ENCODE measurements at places on chromosomes 4 and X.

DNA sequence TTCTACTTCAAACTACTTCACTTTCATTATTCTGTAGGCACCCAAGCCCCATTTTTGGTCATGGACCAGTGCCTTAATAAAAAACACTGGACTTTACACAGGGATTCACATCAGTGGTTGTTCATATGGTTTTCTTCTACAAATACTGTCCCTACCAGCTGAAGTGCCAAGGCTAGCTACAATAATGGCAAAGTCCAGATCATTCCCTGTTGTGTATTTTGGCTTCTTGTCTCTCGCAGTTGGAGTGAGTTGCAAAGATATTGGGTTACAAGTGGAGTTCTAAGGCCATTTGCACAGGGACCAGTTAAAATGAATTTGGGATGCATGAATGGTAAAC is 16.7 kb upstream of the ANKRD17 start:
- DNase-seq = no peak

- DNase-seq = no peak
Observed at GRCh38 chrX:124555036-124555595, 208.8 kb downstream of the SH2D1A start.

DNA sequence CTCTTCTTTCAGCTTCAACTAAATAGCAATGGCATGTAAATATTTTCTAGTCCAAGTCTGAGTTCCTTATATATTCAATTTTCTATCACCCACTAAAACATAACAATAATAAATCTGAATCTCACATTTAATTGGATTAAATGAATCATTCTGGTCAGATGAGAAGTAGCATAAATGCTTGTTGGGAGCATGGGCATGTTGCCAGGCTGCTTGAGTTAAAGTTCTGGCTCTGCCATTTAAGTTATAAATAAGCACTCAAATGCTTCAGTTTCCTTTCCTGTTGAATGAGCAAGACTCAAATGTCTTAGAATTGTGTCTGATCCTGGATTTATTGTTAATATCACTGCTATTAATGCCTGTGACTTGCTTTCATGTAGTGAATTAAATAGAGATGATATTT is 496.3 kb downstream of the STPG2 start:
- DNase-seq = no peak

- no peak for DNase-seq
Observed at GRCh38 chr4:151263455-151263854, 13.5 kb upstream of the PRSS48 start.

DNA sequence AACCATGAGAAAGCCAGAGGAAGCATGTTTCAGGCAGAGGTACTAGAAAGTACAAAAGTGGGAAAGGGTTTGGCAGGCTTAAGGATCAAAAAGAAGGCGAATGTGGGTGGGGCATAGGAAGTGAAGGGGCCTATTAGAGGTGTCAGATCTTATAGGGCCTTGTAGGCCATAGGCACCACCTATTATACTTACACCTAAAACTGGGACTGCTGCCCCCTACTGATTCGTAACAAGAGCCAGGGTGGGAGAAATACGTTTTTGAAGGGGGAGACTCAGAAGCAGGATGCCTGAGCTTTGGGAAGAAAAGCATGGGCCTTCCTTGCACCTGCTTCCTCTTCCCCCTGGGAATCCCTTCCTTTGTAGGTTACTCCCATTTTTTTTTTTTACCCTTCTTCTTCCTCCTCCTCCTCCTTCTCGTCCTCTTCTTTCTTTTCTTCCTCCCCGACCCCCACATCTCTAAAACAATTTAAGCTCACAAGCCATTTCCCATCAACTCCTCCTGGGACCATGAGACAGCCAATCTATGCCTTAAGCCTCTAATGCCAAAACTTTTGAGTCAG is 40.7 kb upstream of the GPC3 start:
- DNase-seq = no peak

GRCh38 chr4:31108762-31109161 is 388.6 kb downstream of the PCDH7 start:
- no peak for DNase-seq

DNA sequence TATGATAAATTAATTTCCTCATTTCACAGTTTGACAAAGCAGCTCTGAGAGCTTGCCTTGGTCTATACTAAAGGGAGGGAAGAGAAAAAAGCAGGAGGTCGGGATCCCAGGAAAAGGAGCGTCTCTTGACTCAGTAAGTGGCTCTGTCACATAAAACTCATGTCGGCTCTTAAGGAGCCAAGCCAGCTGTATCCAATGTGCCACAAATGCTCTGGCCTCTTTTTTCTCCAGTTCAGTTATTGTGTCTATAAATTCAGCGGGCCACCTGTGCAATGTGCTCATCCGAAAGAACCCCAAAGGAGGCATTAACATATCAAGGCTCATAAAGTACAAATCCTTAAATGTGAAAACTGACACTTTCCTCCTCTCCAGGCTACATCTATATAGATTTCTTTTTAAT is 337.7 kb upstream of the FAM241A start:
- DNase-seq = no peak

DNA sequence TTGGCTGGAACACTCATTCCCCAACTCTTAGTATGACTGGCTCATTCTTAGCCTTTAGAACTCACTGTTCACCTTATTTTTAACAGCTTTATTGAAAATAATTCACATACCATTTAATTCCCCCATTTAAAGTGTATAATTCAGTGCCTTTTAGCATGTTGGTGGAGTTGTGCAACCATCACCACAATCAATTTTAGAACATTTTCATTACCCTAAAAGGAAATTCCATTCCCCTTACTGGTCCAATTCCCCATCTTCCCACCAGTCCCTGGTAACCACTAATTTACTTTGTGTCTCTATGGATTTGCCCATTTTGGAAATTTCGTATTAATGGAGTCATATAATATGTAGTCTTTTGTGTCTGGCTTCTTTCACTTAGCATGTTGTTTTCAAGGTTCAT is 19.7 kb downstream of the NHSL2 start:
- DNase-seq = no peak

DNA sequence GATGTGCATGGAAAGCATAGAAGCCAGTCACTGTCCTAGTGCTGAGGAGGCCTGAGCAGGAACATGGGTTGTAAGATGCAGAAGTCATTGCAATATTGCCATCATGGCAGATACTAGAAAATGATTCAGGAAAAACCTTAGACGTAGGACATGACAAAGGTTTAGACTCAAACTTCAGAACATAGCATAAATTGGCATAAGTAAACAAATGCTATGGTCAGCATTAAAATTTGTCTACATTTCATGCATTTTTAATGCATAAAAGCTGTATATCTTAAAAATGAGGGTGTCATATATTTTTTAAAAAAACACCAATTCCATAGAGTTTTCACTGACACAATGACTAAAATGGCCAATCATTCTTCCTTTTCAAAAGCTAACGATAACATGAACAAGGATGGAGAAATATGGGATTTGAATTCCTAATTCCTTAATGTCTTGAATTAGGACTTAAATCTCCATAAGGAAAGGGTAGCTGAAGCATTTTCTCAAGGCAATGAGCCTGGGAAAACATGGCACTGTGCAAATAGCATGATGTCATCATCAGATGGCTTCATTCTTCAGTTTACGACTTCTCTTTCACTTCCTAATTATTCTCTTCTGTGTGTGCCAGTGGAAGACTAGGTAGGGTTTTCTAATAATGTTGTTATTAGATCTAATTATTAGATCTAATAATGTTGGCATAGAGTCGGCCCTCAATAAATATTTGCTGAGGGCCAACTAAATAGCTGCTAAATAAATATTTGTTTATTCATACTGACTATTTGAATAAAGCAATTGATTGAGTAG is 125.1 kb upstream of the FRG1 start:
- no peak for DNase-seq

DNA sequence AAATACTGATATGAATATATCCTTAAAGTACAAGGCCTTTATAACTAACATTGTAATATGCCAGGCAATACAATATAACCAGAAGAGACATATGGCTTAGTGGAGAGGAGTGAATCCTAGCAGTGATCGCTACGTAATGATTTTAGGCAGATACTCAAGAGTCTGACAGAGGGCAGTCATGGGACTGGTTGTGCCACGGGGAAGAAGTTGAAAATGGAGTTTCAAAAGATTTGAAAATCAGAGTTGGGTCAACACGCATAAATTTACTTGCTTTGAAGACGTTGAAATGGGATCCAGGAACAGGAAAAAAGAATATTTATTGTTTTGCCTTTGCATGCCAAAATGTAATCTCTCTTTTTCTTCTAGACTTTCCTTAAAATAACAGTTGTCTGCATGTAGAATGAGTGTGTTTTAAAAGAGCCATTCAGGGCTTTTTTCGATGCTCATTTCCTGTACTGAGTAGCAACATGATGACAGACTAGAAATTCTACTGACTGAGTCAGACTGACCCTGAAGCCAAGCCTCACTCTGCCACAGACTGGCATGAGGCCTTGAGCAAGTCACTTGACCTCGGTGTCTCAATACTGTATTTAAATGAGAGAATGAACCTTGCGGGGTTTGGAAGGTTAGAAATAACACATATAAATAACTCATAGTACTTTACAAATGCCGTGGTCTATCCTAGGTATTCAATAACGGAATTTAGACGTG is 8.1 kb upstream of the SMS start:
- peak; percentile 45 for DNase-seq

- no peak for DNase-seq
Observed at GRCh38 chr4:15012017-15012788, 9.9 kb downstream of the CPEB2 start.

GRCh38 chr4:1445716-1446445 is 39.6 kb upstream of the NKX1-1 start:
- DNase-seq = no peak

DNA sequence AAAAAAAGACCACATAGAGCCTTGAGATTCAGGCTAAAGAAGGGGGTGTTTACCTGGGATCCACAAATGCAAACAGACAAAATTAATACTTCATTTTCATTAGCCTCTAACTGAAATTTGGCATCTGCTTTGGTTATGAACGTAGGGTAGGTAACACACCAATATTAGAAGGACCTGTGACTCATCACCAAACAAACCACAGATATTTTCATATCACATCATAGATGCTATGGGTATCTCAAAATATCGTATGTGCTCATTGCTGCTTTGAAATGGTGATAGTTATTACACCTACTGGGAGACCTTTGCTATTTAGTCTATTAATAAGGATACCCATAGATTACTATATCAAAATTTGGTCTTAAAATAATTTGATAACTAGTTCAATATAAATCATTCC is 180.6 kb upstream of the MAP3K15 start:
- peak; percentile 38 for DNase-seq

- peak; percentile 22 for DNase-seq
Observed at GRCh38 chr4:169774466-169775445, 17.0 kb upstream of the HPF1 start.

DNA sequence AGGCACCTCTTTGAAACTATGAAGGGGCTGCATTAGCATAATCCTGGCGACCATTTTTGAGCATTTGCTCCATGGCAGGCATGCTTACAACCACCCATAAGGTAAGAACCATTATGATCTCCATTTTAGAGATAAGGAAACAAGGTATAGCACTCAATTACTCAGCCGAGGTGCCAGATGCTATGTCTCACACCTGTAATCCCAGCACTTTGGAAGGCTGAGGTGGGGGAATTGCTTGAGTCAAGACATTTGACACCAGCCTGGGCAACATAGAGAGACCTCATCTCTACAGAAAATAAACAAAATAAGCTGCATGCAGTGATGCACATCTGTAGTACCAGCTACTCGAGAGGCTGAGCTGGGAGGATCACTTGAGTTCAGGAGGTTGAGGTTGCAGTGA is 43.6 kb downstream of the TIGD4 start:
- no peak for DNase-seq

- no peak for DNase-seq
Observed at GRCh38 chrX:47772764-47773163, 63.9 kb upstream of the ZNF81 start.

- peak; percentile 84 for DNase-seq
Observed at GRCh38 chr4:98482847-98483806, 175.3 kb downstream of the TSPAN5 start.

- no peak for DNase-seq
Observed at GRCh38 chr4:56857601-56858309, 36.3 kb upstream of the SPINK2 start.

- DNase-seq = no peak
Observed at GRCh38 chrX:115632455-115632854, 71.5 kb downstream of the PLS3 start.

DNA sequence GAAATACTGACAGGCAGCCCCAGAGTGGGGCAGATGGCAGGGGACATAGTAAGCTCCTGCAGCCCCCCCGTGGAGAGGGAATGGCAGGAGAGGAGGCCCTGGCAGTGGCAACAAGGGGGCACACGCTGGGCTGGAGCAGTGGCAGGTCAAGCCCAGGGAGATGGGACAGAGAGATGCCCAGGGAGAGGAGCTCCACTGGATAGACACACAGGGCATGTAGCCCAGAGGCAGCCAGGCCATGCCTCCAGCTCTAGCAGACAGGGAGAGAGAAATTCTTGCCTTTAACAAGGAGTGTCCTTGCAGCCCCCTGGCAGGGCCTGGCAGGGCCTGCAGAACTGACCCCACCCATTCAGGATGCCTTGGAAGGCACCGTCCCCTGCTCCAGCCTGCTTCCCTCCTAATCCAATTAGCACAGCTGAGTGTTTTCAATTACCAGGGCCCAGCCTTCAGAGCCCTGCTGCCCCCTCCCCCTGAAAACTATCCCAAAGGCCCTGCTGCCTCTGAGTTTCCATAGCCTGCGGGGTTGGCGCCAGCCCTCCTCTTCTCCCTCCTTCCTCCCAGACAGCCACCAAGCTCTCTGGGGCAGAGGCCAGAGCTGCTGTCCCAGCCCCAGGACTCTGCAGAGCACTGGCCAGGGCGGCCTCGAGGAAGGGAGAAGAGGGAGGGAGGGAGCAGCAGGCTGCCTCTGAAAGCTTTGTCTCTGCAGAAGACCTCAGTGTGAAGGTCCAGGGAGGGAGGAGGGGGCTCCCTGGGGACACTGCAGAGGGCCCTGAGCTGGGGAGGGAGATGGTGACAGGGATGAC is 12.5 kb downstream of the L1CAM start:
- no peak for DNase-seq

- no peak for DNase-seq
Observed at GRCh38 chr4:80045786-80046185, 27.2 kb downstream of the ANTXR2 start.

DNA sequence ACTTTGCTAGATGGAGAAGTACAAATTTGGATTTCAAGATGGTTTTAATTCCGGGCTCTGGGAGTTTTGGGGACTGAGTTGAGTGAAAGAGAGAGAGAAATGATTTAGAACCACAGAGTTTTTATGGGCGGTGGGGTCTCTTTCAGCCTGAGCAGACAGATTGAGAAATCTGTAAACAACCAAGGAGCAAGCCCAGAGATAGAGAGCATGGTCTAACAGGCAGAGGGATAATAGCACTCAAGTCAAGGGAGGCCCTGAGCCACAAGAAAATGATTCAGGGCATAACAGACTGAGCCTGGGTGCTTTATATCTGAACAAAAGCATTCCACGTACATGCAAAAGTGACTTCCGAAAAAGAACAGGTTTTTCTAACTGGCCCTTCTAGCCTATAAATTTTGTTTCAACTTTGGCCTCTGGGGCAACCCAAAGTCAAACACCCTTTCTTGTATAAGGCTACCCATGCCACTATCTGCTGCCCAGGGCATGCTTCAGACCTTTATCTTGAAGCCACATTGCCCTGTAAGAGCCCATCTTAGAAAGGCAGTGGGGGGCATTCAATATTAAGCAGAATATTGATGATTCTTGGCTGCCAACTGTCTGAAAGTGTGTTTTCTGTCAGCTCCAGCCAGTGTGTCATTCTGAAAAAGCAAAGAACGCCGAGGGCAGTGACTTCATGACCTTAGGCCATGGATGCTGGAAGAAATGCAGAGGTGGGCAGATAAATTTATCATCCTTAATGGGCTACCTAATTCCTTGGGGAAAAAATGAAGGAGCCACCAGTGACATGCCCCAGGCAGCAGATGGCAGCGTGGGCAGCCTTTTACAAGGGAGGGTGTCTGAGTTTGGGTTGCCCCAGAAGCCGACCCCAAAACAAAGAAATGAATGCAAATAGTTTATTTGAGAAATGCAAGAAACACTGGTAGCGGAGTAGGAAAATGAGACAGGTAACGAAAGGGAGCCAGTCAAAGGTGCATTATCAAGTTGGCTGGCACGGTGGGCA is 637.6 kb downstream of the MID1IP1 start:
- no peak for DNase-seq

Data from activated CD4-positive, alpha-beta T cell treated with anti-CD3 and anti-CD28 coated beads, Interleukin-2, Interleukin-6, amounts not matched to agents 100 ng/mL and 50 ng/mL, durations not matched to agents 16 hours and 8 hours (primary cell).